Smooth muscle cell of the coronary artery (primary cell): ENCODE measurements at places on chromosomes 11 and 22. TPM values are rescaled to one million over a fixed set of nuclear protein-coding genes. Genes with fewer than 3 reads are reported as not detected.

TNNI2 gene
- not detected in 2 replicates for total RNA-seq

TIMP3 gene
- 62.1 and 206 TPM in 2 replicates for total RNA-seq

OR52E8 gene
- not detected in 2 replicates for total RNA-seq

TBX10 gene
- not detected in 2 replicates for total RNA-seq

HBB gene
- total RNA-seq = not detected in 2 replicates

TEX12 gene
- 0.15 TPM in 1 of 2 replicates, not detected in the other for total RNA-seq

OR51E2 gene
- under 0.01 TPM in 1 of 2 replicates, not detected in the other for total RNA-seq

SCGB1C1 gene
- total RNA-seq = not detected in 2 replicates

RFPL2 gene
- not detected in 2 replicates for total RNA-seq

ACTN3 gene
- total RNA-seq = under 0.01 and 0.12 TPM in 2 replicates

DDIAS gene
- 0.70 and 1.4 TPM in 2 replicates for total RNA-seq

CECR2 gene
- total RNA-seq = under 0.01 and 1.6 TPM in 2 replicates

LDLRAD3 gene
- 3.5 and 24.7 TPM in 2 replicates for total RNA-seq

ELFN2 gene
- under 0.01 TPM in 1 of 2 replicates, not detected in the other for total RNA-seq

PANX3 gene
- total RNA-seq = not detected in 2 replicates
